ENCODE measurements at places on chromosomes 12 and 14.

- DNase-seq = no peak
Measured at GRCh38 chr12:113120670-113121370, 14.7 kb downstream of the RASAL1 start.

DNA sequence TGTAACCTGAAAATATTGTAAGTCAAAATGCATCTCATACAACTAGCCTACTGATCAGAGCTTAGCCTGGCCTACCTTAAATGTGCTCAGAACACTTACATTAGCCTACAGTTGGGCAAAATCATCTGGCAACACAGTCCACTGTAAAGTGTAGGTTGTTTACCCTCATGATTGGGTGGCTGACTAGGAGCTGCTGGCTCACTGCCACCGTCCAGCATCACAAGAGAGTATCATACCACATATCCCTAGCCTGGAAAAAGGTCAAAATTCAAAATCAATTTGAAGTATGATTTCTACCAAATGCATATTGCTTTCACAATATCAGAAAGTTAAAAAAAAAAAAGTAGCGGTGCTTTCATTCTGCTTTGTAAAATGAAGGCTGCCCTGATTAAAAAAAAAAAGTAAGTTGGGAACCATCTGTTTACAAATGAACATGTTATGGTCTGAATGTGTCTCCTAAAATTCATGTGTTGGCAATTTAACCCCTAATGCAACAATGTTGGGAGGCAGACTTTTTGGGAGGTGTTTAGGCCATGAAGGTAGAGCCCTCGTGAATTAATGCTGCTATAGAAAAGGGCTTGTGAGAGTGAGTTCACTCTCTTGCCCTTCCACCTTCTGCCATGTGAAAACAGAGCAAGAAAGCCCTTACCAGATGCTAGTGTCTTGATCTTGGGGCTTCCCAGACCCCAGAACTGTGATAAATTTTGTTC lies 211.8 kb downstream of the PPM1H start:
- DNase-seq = no peak

DNA sequence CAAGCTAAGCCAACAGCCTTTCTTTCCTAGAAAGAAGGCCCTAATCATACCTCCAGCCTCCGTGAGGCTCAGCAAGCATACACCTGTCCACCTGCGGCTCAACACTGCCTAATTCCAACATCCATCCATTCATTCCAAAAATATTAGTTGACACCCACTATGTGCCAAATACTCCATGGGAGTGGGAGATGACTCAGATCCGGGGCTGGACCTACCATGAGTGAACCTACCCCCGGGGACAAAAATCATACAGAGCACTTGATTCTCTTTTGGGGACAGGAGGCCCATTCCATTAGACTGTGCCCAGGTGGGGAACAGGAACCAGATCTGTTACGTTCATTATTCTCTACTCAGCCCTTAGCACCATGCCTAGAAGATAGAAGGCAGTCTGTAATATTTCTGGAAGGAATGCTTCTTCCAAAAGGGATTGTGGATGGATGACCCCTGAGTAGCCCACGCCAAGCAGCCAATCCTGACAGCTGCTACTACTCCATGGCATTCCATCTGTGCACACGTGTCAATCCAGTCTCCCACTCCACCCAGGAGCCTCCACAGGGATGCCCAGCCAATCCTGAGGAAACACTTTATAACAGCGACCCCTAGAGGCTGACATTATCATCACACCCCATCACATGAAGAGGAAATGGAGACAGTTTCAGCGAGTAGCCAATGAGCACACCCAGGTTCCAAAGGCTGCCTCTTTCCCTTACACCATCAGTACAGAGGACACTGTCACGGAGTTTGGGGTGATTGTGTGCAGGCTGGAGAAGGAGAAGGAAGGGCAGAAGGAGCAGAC lies 170.7 kb downstream of the ESRRB start:
- no peak for DNase-seq

GRCh38 chr12:113900716-113901115 lies 65.4 kb downstream of the RBM19 start:
- no peak for DNase-seq

- DNase-seq = no peak
Measured at GRCh38 chr12:69173368-69173767, 66.0 kb upstream of the CPSF6 start.

GRCh38 chr12:25690996-25691864 lies 138.1 kb upstream of the LMNTD1 start:
- no peak for DNase-seq

DNA sequence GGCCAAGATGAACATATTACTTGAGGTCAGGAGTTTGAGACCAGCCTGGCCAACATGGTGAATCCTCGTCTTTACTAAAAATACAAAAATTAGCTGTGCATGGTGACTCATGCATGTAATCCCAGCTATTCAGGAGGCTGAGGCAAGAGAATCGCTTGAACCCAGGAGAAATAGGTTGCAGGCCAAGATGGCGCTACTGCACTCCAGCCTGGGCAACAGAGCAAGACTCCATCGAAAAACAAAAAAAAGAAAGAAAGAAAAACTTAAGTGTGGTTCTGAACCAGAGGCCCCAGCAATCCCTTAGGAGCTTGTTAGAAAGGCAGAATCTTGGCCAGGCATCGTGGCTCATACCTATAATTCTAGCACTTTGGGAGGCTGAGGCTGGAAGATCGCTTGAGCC lies 24.5 kb downstream of the SVOP start:
- DNase-seq = no peak

DNA sequence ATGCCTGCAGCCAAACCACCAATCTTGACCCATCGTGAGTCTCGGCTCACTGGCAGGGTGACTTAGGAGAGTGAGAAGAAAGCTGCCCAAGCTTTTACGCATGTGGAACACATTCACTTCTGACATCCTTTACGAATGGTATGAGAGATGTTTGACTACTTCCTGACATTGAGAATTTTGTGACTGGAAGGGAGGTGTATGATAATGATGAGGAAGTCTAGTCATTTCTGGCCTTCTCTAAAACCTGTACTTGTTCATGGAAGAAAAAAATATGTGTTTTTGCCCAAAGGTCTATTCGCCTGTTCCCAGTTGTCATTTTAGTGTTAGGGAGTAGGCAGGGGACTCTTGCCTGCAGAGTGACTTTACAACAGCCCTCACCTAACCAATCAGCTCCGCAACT lies 227.2 kb upstream of the ATP2B1 start:
- DNase-seq = no peak
